ENCODE measurements at places on chromosomes 3 and 15.

DNA sequence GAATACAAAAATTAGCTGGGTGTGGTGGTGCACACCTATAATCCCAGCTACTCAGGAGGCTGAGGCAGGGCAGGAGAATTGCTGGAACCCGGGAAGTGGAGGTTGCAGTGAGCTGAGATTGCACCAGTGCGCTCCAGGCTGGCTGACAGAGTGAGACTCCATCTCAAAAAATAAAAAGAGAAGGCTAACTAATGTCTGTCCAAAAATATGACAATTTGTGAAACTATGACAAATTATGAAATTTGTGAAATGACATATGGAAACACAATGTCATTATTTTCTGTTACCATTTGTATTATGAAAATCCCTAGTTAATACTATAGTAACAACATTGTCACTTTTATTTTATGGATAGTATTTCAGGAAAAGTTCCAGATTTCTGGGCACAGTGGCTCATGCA is 1306.3 kb upstream of the EPHA6 start:
- no peak for DNase-seq

DNA sequence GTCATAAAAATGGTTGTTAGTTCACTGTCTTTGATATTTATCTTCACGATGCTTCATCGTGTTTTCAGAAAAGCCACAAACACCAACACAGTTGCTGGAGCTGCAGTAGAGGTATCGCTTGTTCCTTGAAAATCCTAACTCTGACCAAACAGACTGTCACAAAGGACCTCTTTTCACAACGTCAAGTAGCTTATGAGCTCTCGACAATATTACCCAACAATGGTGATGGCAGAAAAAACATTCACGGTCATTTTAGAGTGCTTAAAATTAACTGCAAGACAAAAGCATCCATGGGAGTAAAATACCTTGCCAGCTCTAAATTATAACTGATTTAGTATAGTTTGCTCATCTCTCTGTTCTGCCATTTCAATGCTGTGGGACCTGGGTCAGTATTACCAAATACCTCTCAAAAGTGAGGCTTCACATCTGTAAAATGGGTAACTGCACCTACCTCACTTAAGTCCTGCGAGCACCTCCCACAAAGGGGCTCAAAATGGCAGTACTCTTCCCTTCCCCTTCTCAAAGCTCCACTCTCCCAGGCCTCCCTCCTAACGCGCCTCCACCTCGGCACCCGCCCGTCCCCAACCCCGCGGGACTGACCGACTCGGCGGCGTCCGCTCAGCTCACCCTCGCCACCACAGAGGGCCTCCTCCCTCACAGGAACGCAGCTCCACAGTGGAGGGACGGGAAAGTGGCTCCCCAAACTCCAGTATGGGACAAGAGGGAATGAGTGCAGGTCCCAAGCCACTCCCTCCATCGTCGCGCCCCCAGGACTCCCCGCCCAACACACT is 546 bp downstream of the TRIM59 start:
- DNase-seq = peak; percentile 58

DNA sequence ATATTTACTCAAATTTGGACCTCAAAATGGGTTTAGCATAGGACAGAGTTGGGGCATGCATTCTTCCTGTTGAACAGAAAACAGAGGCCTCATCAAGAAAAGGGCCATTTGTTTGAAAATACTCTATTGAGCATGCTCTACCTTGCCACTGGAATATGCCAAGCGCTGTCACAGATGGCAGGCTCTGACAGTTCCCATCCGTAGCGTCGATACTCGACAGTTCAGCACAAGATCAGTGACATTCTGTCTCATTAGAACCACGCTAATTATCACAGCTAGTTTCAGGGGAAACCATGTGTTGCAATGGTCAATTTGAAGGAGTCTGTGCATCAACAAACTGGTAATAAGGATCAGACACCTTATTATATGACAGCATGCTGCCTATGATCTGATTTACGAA is 54.5 kb downstream of the SATB1 start:
- DNase-seq = no peak

GRCh38 chr3:70916375-70917055 is 604.1 kb upstream of the MDFIC2 start:
- peak; percentile 13 for DNase-seq

DNA sequence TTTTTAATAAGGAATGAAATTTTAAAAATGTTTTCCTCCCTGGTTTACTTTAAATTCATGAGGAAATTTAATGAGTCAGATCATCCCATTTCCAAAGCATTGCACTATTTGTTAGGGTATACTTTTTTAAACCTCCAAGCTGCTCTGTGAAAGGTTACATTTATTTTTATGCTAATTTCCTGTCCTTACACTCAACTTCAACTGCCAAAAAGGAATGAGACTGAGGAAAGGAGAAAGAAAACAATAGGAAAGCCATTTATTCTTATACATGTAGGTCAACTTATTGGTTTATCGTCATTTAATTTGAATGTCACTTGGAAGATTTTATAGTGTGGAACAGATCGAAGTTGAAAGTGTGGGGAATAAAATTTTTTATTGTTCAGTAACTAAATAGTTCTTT is 104.1 kb downstream of the ALCAM start:
- no peak for DNase-seq

GRCh38 chr3:184566441-184567414 is 5.1 kb downstream of the EPHB3 start:
- DNase-seq = no peak

DNA sequence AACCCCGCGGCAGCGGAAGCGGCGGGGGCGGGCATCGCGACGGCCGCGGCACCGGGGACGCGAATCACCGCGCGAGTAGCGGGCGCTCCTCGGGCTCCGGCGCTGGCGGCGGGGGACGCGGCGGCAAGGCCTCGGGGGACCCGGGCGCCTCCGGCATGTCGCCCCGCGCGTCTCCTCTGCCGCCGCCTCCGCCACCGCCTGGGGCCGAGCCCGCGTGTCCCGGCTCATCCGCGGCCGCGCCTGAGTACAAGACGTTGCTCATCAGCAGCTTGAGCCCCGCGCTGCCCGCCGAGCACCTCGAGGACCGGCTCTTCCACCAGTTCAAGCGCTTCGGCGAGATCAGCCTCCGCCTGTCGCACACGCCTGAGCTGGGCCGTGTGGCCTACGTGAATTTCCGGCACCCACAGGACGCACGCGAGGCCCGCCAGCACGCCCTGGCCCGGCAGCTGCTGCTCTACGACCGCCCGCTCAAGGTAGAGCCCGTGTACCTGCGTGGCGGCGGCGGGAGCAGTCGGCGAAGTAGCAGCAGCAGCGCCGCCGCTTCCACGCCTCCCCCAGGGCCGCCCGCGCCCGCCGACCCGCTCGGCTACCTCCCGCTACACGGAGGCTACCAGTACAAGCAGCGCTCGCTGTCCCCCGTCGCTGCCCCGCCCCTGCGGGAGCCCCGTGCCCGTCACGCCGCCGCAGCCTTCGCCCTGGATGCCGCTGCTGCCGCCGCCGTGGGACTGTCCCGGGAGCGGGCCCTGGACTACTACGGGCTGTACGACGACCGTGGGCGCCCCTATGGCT is 675 bp downstream of the RBM15B start:
- DNase-seq = peak; percentile 33

GRCh38 chr3:151402349-151402748 is 17.8 kb upstream of the P2RY12 start:
- no peak for DNase-seq

GRCh38 chr3:116299646-116300081 is 145.6 kb downstream of the LSAMP start:
- DNase-seq = no peak

- DNase-seq = peak; percentile 14
Measured at GRCh38 chr3:72034986-72035385, 250.0 kb upstream of the PROK2 start.

- no peak for DNase-seq
Measured at GRCh38 chr3:169138849-169139420, 524.6 kb downstream of the MECOM start.

DNA sequence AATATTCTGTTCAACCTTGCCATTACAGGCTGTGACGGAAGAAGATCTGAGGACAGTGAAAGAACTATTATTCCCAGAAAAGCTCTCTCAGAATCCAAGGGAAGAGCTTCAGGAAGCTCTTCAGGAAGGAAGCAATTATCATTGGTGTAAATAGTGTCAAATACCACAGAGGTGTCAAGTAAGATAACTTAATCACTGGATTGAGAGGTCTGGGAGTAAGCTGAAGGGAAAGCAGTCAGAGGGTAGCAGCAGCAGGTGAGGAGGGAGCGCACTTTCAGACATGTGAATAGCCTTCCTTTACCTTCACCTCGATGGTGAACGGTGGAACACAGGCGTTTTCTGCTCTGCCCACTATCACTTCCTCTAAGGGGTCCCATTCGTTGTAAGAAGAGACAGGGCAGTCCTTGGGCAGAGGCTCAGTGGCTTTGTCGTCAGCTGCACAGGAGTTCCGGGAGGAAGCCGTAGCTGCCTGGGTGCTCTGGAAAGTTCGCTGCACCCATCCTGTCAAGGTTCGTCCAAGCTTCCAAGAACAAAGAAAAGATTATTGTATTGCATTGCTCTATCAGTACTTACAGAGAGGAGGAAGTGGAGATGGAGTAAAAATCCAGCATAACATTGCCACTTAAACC is 1.9 kb downstream of the GATM start:
- DNase-seq = no peak

GRCh38 chr3:79268422-79268821 is 499.4 kb downstream of the ROBO1 start:
- DNase-seq = no peak

Data from hematopoietic multipotent progenitor cell treated with erythropoietin and hydrocortisone succinate and interleukin-3 and kit ligand, for 15 days (in vitro differentiated cells).